ENCODE measurements at places on chromosomes 3 and 15. TPM values are rescaled to one million over a fixed set of nuclear protein-coding genes. Genes with fewer than 3 reads are reported as not detected.

The ISLR gene
- not detected for total RNA-seq

- no peak for DNase-seq
Observed at GRCh38 chr3:161950318-161950868, 453.8 kb downstream of the OTOL1 start.

- no peak for DNase-seq
Observed at GRCh38 chr3:16482194-16482769, 31.2 kb downstream of the RFTN1 start.

DNA sequence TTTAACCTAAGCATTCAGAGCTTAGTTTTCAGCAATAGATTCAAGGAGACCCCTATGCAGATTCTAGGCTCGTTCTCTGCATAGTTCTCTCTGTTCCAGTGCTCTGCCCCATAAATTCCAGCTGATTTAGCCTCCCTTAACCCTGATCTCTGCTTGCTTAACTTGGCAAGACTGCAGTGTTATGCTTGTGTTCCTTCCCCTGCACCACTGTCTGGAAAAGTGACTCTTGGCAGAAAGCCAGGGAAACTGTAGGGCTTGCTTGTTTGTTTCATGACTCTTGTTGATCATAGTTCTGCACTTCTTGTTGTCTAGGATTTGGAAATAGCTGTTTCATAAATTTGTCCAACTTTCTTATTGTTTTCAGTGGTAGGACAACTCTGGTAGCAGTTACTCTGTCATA lies 40.1 kb downstream of the ANAPC13 start:
- DNase-seq = peak; percentile 67

All from pulmonary artery endothelial cell (primary cell).